ENCODE measurements at places on chromosomes 6 and 20.

DNA sequence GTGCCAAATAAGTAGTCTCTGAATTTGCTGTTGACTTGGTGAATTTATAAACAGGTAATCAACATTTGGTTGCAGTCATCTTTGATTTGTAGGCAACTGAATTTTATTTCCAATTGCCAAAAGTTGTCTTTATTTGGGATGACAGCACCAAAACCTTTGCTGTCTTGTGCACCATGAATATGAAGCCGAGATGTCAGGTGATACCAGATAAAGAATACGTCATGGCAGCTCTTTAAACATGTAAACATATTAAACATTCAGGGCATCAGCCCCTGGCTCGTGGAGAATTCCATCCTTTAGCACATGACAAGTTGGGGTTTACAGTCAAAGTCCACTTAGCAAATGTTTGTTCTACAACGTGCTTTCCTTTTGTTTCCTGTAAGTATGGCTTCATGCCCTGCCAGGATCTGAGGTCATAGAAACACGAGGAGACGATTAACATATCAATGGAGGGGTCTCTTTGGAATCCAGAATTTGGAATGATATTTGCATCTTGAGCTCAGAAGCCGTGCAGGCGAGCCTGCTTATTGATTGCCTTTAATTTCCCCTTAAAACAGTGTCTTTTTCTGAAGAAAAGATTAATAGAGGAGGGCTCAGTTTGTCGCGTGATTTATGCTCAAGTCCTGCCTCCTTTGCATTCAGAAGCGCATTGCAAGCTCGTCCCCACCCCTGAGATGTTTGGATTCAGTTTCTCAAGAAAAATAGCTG lies 170.2 kb upstream of the ZNF217 start:
- DNase-seq: no peak

GRCh38 chr6:109314313-109314712 lies 68.0 kb downstream of the CD164 start:
- no peak for DNase-seq

GRCh38 chr6:159074876-159075275 lies 30.1 kb upstream of the TAGAP start:
- DNase-seq: no peak

DNA sequence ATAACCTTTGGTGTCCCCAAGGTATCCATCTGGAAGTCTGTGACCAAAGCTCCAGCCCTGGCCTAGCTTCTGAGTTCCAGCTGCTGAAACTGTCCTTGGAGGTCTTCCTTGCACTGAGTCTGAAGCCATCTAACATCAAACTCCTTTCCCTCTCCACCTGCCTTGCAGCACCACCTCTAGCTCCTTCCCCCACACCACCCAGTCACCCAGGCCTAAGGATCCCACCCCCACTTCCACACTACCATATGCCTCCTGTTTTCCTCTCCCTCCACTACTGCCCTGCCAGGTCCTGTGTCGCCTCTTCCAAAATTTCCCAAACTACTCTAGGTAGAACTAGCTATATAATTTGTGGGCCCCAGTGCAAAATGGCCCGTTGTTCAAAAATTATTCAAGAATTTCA lies 10.8 kb upstream of the MATN4 start:
- DNase-seq: no peak

DNA sequence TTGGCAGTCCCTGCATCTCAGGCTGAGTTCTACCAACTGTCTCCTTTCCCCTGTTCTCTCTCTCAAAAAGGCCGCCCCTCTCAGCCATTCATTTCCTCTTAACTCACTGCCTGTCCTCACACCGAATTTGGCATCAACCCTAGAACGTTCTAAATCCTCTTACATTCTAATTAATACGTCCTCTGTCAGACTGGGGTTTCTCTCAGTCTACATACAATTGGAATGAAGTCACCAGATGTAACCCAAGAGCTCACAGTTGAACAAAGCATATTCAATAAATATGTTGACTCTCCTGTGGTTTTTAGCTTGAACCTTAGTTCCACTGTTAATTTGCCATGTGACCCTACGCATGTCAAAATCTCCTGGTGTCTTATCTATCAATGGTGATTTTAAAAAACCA lies 269.6 kb downstream of the CLIC5 start:
- no peak for DNase-seq

GRCh38 chr6:138540468-138540867 lies 41.2 kb upstream of the NHSL1 start:
- no peak for DNase-seq

Data from stimulated activated CD4-positive, alpha-beta T cell treated with anti-CD3 and anti-CD28 coated beads, Interleukin-1b, Interleukin-23, amount 100 ng/mL, for 1 hour (primary cell).